MG63 (cell line): ENCODE measurements at places on chromosomes 3 and 15. TPM values are rescaled to one million over a fixed set of nuclear protein-coding genes. Genes with fewer than 3 reads are reported as not detected.

- no peak for DNase-seq
Observed at GRCh38 chr3:133827684-133828083, 22.1 kb downstream of the SRPRB start.

GRCh38 chr3:13233487-13234485, 160.6 kb upstream of the IQSEC1 start:
- no peak for DNase-seq

GRCh38 chr3:17038900-17039553, 154.3 kb downstream of the PLCL2 start:
- DNase-seq, result no peak

GRCh38 chr3:30747771-30748281, 141.4 kb downstream of the TGFBR2 start:
- DNase-seq, result peak; percentile 17

DNA sequence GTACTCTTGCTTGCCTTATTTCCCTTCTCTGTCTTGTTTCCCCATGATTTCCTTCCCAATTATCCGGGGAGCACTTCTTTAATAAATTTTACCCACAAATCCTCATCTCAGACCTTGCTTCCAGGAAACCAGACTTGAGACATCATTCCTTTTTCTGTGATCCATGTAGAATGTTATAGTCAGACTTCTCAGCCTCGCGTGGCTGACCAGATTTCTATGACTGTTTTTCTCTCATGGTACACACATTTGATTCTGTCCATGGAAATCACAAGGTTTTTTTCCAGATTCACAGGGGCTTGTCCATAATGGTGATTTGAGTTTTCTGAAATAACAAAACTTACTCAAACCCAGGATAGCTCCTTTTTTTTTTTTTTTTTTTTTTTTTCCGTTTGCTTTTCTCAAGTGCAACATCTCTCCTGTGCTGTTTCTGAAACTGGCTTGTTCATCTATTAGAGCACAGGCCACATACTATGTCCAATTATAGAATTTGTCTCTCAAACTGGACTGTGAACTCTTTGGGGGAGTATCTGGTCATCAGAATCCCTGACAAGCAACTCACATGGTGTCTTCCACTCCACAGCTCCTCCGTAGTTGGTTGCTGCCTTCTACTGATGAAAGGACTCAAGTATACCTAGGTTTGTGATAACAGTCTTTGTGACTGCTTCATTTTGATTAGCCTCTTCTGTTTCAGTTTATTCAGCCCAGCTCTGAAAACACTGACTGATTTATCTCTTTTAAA, 50.8 kb downstream of the RBMS3 start:
- no peak for DNase-seq

GRCh38 chr3:102460579-102460978, 25.8 kb downstream of the ZPLD1 start:
- DNase-seq, result no peak

DNA sequence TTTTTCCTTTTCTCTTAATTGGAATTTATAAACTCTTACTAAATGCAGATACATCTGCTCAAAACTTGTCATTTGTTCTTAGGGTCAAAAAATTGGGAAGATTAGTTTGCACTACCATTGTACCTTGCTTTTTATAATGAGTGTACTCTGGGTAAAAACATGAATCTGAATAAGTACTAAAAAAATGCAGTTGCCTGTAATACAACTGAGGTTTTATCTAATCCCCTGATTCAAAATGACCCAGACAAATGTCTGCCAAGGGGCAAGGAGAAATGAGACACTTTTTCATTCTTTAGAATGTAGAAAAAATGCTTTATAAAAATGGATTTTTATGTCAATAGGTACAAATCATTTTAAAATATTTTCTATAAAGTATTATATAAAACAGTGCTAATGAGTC, 42.4 kb downstream of the RASA2 start:
- DNase-seq, result no peak

Gene ARRDC4
- 9.2 and 13.4 TPM in 2 replicates for total RNA-seq

Gene RPS17
- 4,857 and 6,303 TPM in 2 replicates for total RNA-seq

Gene OXSR1
- total RNA-seq, result 13.2 and 20.3 TPM in 2 replicates
